ENCODE measurements at places on chromosomes 6 and 20. TPM values are rescaled to one million over a fixed set of nuclear protein-coding genes. Genes with fewer than 3 reads are reported as not detected.

- no peak for DNase-seq
These were observed 14.3 kb upstream of the CBFA2T2 start for GRCh38 chr20:33475381-33476152.

DNA sequence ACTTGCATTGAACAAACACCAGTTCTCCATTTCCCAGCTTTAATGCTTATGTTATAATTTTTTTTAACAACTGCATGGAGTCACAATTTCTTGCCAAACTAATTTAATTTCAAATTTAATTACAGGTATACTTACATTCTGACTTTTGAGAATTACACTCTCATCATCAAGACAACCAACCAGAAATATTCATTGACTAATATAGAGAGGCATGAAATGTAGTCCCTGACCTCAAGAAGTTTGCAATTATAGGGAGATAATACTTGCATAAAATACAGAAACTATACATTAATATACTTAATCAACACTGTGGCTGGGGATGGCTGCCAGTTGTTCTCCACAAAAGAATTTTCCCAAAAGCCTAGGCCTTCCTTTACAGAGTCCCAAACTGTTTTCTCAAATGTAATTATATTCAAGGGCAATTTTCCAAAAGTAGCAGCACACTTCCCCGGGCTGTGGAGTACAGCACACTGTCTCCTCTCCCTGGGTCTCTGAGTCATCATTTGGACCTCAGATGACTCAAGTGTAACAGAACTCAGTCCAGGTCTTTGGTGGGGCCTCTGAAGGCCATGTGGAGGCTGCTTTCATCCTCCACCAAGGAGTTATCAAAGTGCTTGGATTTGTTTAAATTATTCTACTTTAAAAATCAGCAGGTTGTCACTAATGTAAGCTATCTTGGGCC is 114.1 kb downstream of the KIF16B start:
- DNase-seq = no peak

GRCh38 chr20:47359530-47360296 is 3.2 kb upstream of the ZMYND8 start:
- DNase-seq = no peak

DNA sequence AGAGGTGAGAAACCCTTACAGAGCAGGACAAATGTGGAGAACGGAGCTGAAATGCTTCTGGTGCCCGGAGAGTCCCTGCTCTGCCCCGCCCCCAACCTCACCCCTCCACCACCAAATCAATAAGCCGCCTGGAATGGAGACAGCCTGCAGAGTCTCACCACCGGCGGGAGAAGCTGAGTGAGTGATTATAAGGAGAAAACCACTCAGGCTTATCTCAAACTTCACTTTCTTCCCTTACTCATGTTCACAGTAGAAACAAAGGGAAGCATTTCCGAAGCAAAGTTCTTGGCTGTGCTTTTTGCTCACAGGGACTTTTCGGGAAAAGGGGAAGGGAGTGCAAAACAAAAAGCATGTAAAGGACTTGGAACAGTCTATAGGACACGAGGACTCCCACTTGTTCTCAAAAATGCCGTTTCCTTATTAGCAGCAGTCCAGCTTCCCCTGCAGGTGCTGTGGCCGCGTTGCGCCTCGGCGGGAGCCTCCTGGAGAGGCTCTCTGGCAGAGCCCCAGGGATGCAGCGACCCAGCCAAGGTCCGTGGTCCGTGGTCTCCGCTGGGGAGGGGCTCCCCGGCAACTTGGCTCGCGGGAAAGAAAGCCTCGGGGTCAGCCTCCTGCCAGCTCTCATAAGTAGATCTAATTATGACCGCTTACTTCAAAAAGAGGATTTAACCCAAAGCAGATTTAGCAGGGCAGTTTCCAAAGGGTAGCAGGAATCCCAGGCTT is 64.8 kb upstream of the TMEM30A start:
- no peak for DNase-seq

DNA sequence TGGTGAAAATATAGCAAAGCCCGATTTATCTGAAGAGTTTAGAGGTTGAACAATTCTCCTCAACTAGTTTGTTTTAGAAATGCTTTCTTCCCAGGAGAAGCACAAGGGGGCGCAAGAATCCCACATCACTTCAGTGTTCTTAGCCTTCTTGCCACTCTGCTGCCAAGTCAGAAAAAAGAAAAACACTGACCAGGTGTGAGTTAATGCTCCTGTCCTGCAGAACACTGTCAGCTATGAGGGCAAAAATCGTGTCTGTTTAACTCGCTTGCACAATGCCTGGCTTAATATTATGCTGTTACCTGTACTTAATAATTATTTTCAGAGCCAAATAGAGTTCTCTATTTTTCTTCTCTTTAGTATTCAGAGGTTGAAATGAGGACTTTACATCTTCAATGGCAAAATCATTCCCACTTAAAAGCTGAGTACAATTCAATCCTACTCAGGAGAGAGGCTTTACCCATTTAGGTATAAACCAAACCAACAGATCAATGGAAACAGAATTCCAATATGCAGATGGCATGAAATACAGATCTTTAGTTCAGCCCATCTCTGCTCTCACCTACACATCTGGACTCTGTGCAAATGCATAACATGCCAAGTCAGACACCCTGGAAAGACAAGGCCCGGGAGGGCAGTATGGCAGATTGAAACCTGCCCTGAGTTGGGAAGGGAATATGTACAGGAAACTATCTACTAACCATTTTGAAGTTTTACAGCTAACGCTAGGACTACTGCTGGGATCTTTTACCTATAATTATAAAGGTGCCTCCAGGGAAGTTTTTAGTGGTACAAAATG is 71.4 kb upstream of the TULP1 start:
- peak; percentile 70 for DNase-seq

GRCh38 chr6:88561034-88561953 is 395.1 kb upstream of the CNR1 start:
- DNase-seq = no peak

FAM162B gene
- total RNA-seq = not detected

DNA sequence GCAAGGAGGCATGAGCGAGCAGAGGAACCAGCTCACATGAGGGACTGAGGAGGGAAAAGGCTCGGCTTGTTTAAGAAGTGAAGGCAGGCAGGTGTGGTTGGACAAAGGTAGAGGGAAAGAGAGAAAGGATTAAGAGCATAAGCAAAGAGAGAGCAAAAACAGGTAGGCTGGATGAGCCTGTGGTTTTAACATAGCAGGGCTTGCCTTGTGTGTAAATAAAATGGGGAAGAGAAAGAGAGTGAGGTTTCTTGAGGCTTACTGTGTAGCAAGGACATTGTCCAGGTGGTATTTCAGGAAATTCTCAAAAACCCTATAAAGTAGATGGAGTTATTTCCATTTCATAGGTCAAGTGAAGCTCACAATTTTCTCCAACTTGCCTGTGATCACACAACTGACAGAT is 93.9 kb upstream of the HDAC2 start:
- no peak for DNase-seq

DNA sequence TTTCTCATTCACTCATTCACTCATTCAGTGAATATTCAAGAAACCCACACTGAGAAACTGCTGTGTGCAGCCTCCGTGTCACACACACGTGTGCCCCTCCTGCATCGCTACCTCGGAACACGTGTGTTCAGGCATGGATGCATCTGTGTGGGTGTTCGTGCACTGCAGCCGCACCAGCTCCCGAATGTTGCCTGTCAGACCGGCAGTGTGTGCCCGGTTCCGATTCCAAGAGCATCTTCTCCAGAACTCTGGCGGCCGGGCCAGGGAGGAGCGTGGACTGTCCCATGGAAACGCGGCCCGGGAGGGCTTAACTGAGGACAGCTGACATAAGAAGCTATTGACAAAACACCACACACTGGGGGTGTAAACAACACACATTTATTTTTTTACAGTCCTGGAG is 216.0 kb downstream of the DLL1 start:
- no peak for DNase-seq

- no peak for DNase-seq
These were observed 151.7 kb downstream of the FRK start for GRCh38 chr6:115908906-115909559.

HLA-DPA1 gene
- total RNA-seq = 18.0 TPM

GRCh38 chr6:6166064-6166463 is 154.4 kb downstream of the F13A1 start:
- DNase-seq = no peak

ENPP4 gene
- 7.8 TPM for total RNA-seq

GRCh38 chr6:56572788-56573471 is 69.8 kb downstream of the DST start:
- DNase-seq = no peak

DNA sequence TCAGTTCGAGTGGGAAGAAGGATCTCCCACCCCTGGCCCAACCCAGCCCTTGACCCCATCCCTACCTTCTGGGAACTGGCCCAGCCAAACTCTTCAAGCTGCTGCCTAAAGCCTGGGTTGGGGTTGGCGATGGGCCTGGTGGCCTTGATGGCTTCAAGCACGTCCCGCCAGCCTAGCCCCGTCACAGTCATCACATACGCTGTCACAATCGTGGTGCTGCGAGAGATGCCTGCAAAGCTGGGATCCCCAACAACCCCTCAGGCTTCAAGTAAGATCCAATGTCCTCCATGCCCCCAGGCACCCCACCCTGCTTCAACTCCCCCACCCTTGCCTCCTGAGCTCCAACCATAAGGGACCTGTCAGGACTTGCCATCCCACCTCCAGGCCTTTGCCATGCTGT is 7.8 kb downstream of the DUSP15 start:
- no peak for DNase-seq

GRCh38 chr20:59985864-59986263 is 27.6 kb downstream of the CDH26 start:
- no peak for DNase-seq

DNA sequence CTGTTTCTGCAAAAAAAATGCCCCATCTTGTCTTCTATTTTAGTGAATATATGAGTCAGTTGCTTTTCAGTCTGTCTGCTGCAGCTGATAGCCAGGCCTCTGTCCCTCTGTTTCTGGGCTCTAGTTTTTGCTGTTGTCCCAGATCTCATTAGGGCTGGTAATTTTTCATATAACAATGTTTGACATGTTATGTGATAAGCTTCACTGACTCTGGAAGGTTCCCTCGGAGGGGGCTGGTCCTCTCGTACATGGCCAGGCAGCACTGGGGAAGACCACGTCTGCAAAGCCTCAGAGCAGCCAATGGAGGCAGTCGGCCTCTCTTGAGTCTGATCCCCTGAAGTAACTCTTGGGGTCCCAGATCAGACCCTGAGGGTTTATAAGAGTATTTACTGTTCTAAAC is 223.8 kb downstream of the THBS2 start:
- DNase-seq = no peak

DNA sequence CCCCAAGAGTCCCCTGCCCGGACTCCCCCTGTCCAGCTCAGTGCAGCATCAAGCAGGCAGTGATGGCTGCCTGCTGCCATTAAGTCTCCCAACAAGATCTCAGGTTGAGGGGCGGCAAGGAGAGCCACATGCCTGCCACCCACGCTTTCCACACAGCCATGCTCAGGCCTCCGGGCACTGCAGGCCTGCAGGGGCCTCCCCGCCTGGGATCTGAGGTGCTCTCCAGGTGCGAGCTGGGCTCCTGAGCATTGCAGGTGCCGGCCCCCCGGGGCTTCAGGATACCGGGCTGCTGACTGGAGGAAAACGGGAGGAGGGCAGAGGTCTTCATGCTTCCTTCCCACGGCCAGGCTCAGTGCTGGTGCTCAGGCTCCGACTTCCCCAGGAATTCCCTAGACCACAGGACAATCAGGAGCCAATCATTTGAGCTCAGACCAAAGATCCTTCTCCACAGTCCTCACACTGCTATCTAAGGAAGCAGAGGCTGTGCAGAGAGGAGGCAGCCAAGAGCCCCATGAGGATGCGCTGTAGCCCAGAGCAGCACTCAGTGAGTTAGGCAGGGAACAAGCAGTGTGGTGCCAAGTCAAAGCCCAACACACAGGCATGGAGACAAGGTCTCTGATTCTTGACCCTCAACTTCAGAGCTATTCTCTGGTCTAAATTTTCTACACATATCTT is 52.7 kb downstream of the PYGB start:
- DNase-seq = no peak

GRCh38 chr20:54980103-54980960 is 504.9 kb downstream of the DOK5 start:
- no peak for DNase-seq

- no peak for DNase-seq
These were observed 29.5 kb upstream of the ARID1B start for GRCh38 chr6:156747715-156748114.

DNA sequence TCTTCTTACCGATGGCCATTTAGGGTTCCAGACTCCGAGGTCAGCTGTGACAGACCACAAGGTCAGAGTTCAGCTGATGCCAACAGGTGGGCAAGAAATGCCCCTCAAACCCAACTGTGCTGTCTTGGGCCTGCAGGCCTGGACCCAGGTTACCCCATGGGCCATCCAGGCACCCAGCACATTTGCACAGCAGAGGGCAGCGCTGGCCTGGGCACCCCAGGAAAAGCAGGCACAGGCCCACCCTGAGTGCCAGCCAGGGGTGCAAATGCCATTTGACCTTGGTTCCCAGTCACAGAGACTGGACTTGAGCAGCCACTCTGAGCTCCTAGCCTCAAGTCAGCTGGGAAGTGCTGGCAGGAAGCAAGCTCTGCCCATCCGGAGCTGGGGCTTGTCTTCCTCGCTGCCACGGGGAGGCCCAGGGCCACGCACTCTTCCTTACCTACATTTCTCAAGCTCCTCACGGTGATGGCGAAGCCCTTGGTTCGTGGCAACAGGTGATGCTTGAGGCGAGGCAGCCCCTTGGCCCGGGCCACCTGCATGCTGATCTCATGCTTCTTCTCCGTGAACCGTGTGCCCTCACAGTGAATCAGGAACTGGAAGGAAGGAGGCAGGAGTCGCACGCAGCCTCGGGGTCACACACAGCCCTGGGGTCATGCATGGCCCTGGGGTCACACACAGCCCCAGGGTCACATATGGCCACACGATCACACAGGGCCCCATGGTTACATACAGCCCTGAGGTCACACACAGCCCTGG is 120.8 kb downstream of the AGPAT4 start:
- no peak for DNase-seq

OTOR gene
- total RNA-seq = not detected

GRCh38 chr20:59993736-59994430 is 35.7 kb downstream of the CDH26 start:
- no peak for DNase-seq

DLK2 gene
- total RNA-seq = 9.0 TPM

ABHD16B gene
- total RNA-seq = not detected

DNA sequence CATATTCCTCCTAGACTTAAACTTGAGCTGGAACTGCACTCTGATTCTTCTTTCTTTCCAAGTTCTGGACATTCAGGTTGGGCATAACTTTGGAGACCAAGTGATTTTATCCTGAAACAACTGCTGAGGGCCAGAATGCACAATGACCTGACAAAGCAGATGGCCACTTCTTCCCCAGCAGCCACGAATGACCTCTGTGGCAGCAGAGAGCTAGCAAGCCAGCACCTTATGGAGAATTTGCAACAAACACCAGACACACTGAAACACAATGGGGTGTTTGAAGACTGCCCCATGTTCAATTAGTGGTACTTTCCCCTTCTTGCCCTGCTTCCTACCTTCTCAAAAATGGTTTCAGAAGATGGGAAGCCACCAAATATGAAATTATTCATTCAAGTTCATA is 4.2 kb upstream of the TENT5A start:
- no peak for DNase-seq

Measured in activated T-cell treated with anti-CD3 and anti-CD28 coated beads, Interleukin-2, amount 50 U/mL, for 4 hours (primary cell).